ENCODE measurements at places on chromosomes 1 and 21.

- DNase-seq: no peak
Observed at GRCh38 chr1:89025928-89026327, 3.3 kb upstream of the GBP3 start.

DNA sequence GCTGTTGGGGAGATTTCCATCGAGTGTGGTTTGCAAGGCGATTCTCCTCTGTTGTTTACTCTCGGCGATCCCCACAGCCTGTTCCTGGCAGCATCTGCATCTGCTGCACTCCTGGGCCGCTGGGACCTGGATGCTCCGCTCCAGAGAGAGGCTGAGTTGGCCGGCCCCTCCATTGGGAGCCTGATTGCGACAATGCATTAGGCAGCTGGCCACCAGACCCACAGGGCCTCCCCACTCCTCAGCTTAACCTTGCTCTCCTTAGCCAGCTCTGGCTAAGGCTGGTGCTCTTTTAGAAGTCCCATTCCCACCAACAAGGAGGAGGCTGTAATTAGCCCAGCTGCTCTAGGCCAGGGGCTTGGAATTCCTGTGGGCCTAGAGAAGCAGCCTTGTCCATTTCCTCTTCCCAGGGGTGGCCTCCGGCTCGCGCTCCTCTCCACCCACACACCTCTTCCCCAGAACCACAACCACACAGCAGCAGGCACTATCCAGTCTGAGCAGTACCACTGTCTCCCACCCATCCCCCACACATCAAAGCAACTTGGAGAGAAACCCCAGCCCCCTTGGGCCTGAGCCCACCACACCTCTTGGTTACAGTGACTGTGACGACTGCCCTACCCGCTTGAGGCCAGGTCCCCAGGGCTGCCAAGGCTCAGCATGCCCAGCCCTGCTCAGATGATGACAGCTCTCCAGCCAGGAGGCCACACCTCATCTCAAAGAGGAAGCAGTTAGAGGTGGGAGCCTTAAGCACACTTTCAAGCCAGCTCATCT lies 193.8 kb upstream of the EDN2 start:
- DNase-seq: no peak

GRCh38 chr1:244354810-244355278 lies 96.9 kb downstream of the ADSS2 start:
- no peak for DNase-seq

DNA sequence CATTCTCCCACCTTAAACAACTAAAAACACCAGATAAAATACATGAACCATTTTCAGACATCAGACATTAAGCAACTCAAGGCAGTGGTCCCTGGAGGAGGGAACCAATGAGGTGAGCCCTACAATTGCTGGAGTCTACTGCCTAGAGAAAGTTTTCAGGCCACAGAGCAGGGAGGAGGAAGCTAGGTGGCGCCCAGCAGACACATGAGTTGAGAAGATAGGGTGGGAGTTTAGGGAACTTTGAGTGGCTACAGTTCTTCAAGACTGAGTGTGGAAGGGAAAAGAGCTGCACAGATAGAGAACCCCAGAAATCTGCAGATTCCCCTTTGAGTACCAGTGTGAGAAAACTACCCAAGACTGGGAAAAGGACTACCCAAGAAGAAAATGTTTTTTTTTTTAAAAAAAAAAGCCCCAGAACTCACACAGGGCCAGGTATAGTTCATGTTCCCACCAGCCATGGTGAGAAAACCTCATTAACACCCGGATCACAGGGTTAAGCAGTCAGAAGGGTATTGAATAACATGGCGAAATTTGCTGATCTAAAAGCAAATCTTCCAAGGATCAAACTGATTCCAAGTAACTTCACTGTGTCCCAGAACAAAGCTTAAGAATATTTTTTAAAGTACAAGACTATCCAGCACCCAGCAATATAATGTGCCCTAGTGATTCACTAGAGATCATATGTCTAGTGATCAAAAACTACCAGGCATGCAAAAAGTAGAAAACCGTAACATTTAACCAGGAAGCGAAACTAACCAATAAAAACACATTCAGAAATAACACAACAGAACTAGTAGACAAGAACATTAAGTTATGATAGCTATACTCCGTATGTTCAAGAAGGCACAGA lies 12.0 kb downstream of the ALDH9A1 start:
- DNase-seq: no peak

- DNase-seq: no peak
Observed at GRCh38 chr1:58904299-58905125, 120.7 kb upstream of the JUN start.

- DNase-seq: no peak
Observed at GRCh38 chr1:224880593-224881307, 48.7 kb upstream of the DNAH14 start.

GRCh38 chr1:66598670-66599069 lies 64.7 kb downstream of the SGIP1 start:
- peak; percentile 40 for DNase-seq

DNA sequence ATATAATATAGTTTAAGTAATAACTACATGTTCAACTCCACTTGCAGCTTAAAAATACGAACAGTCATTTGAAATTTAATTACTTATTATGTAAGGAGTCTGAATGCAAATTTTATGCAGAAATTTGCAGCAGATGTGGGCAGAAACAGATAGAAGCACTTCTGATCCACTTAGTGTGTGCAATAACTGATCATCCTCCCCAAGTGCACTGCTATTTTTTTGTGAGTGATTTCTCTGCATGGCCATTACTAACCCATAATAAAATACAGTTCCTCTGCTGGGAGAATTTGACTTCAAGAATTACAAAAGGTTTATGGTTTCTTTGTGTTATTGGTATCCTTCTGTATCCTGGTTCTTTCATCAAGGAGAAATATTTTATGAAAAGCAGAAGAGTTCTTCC lies 611.5 kb upstream of the RGS18 start:
- DNase-seq: no peak

- no peak for DNase-seq
Observed at GRCh38 chr1:31410871-31411270, 2.1 kb upstream of the SERINC2 start.

GRCh38 chr1:99589186-99589636 lies 56.7 kb upstream of the PALMD start:
- no peak for DNase-seq

- no peak for DNase-seq
Observed at GRCh38 chr1:162388083-162388594, 6.6 kb downstream of the C1orf226 start.

DNA sequence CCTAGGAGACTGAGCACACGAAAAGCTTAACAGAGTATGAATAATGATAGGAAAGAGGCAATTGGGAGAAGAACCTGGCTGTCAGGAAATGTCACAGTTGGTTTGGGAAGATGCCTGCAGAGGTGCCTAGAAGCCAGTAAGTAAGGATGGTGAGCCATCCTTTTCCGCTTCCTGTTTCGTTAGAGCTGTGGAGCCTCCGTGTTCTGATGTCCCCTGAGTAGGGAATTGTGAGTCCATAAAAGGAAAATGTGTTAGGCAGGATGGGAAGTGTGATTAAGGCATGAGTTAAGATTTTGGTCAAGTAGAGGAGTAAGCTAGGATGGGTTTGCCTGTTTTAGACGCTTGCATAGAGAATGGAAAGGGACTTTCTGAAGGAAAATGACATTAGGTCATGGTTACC lies 9.0 kb downstream of the CLIC4 start:
- no peak for DNase-seq

DNA sequence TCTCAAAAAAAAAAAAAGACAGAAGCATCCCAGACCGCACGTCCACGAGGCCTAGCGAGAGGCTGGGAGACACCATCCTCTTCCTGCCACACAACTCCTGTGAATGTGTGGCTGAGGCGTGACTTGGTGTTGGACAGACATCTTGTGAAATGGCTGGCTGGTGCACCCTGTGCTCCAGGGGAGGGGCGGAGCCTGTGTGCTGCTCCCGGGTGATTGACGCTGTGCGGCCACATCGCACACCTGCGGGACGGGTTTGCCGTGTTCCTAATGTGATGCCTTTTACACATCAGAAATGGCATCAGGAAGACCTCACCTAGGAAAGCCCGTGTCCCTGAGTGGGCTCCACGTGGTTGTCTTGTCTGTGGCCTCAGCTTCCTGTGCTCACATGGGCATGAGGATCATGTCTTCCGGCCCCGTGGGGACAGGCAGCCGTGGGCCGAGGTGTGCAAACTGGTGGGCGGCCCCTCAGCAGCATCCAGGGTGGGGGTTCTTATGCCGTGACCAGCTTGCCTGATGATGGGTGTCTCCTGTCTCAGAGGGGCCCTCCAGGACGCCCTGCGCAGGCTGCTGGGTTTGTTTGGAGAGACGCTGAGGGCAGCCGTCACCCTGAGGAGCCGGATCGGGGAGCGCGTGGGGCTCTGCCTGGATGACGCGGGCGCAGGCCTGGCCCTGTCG lies 64.4 kb downstream of the PCNT start:
- DNase-seq: no peak

DNA sequence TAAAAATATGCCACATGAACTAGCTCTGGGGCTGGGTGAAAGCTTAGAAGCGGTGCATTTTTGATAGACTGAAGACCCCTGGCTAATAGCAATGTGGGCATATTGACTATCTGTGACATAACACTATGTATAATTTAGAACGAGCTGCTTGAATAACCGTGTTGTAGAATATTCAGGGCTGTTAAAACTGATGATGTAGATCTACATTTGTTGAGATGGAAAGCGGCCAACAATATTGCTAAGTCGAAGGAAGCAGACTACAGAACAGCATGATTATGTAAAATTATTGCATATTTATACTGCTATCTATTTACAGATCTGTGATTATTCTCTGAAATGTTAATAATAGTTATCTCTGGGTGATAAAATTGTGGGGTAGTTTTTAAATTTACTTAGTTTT lies 41.1 kb upstream of the BCL10 start:
- no peak for DNase-seq

DNA sequence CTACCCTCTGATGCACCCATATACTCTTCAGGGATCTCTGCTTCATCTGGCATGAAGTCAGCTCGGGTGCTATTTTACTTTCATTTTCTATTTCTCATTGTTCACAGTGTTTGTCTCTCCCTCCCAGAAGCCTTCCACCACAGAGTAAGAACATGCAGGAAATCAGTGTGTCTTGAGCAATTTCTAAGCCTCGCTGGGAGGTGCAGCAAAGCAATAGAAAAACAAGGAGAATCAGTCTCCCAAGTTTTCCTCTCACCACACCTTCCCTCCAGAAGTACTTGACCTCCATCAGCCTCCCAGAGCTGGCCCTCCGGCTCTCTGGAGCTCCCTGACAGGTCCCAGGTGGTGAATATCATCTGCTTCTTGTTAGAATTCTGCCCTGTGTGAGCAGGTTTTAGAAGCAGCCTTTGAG lies 594.7 kb upstream of the CAMK1G start:
- DNase-seq: no peak

- no peak for DNase-seq
Observed at GRCh38 chr21:29639366-29640079, 300.3 kb downstream of the GRIK1 start.

DNA sequence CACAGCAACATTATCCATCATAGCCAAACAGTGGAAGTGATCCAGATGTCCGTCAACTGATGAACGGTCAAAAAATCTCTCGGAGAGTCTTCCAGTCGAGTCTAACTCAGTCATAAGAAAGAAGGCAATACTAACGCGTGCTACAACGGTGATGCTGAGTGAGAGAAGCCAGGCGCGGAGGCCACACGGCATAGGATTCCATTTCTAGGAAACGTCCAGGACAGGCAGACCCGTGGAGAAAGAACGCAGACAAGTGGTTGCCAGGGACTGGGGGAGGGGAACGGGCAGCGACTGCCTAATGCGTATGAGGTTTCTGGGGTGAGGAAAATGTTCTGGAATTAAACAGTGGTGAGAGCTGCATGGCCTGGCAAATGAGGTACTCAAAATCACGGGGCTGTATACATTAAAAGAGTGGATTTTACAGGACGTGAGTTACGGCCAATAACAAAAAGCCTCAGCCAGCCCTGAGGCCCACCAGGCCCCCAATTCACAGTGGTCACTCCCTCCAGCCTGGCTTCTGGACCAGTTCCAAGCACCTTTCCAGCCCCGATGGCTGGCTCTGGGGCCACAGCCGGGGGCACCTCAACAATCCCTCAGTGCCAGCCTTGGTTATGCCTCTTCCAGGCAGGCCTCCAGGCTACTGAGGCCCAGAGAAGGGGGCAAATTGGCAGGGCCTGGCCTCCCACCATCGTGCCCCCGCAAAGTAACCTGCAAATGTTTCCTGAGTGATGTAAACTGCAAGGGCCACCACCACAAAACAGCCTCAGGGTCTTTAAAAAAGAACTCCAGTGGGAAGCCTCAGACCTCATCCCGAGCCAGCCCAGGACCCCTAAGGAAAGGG lies 3.4 kb downstream of the WNT9A start:
- DNase-seq: no peak

GRCh38 chr1:74470936-74471335 lies 41.5 kb downstream of the LRRC53 start:
- DNase-seq: no peak

DNA sequence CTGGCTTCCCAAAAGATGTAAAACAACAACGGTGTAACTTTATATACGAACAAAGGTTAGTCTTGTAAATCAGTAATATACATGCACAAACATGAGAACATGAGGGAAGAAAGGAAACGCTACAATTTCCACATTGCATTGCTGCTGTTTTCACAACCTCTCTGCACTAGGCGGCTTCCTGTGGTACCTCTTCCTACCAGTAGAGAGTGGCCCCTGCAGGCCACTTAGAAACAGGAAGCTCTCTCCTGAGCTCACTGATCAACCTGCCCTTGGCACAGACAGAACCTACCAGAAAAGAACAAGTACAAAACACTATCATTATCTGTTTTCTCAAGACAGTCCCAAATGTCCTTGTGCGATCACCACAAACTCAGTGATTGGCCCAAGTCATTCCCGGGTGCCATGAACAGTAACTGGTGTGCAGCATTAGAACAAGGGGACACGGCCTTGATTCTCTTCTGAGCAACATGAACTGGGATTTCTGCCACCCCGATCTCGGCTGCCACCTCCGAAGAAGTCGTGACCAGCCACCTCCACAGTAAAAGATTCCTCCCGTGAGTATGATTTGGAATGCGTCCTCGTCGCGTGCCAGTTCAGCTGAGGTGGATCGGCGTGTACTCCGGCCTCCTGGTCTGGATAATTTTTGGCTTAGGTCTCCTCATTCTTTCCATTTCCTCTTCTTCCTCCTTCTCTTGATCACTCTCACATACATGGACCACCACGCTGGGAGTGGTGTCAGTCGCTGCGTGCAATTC lies 5.7 kb upstream of the KCNE1 start:
- no peak for DNase-seq

DNA sequence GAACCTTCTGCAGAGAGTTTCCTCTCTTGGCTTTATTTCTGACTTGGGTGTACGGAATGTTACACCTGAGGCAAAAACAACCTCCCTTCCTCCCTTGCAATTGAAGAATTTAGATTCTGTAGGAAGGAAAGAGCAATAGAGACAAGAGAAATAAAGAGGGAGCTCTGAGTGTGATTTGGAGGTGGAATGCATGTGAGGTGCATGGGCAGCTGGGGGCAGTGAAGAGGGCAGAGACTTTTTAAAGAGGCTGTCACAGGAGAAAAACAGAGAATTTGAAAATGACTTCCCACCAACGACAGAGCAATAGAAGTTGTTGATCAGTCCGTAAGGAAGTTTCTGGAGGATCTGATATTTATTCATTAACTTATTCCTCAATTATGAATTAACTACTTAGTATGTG lies 172.0 kb upstream of the B3GALT2 start:
- DNase-seq: no peak

- DNase-seq: no peak
Observed at GRCh38 chr1:67280696-67281095, 27.0 kb upstream of the IL12RB2 start.
